IMR-90 (cell line): ENCODE measurements at places on chromosomes 12 and 14.
A peak's percentile ranks its signal among the peaks of the same experiment; 100 is the strongest.

- DNase-seq, result no peak
These were observed 133.8 kb downstream of the BCAT1 start for GRCh38 chr12:24815114-24815423.

- no peak for DNase-seq
These were observed 16.5 kb downstream of the SCNN1A start for GRCh38 chr12:6358881-6359280.

DNA sequence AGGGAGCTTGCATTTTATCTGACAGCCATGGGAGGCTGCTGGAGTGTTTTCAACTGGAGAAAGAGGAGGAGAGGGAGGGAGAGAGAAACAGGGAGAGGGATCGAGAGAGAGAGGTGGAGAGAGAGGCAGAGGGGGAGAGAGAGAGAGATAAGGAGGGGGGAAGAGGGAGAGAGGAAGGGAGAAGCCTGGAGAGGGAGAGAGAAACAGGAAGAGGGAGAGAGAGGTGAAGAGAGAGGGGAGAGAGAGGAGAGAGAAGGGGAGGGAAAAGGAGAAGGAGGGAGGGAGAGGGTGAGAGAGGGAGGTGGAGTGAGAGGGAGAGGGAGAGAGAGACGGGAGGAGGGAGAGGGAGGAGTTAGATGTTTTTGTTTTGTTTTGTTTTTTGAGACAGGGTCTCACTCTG is 45.6 kb downstream of the DNAH10 start:
- DNase-seq, result no peak

- DNase-seq, result peak; percentile 18
These were observed 333.3 kb downstream of the SLC16A7 start for GRCh38 chr12:59929110-59929509.

GRCh38 chr14:42123526-42123925 is 516.9 kb downstream of the LRFN5 start:
- DNase-seq, result no peak

- no peak for DNase-seq
These were observed 55.5 kb downstream of the CHGA start for GRCh38 chr14:92978229-92979021.

DNA sequence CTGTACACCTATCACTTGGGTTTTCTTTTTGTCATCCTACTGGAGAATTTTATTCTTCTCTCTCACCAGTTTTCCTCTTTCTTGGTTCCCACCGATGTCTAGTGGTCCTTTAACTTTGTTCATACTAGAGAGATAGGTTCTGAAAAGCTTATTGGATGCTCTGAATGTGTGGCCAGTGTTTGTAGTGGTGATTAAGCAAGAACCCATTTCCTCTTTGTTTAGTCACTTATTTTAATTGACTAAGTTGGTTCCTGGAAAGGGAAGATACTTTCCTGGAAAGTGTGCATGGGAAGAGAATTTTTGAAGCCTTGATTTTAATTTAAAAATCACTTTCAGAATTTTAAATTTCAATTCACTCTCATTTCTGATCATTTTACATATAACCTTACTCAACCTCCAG is 127.2 kb downstream of the OTOGL start:
- peak; percentile 68 for DNase-seq

DNA sequence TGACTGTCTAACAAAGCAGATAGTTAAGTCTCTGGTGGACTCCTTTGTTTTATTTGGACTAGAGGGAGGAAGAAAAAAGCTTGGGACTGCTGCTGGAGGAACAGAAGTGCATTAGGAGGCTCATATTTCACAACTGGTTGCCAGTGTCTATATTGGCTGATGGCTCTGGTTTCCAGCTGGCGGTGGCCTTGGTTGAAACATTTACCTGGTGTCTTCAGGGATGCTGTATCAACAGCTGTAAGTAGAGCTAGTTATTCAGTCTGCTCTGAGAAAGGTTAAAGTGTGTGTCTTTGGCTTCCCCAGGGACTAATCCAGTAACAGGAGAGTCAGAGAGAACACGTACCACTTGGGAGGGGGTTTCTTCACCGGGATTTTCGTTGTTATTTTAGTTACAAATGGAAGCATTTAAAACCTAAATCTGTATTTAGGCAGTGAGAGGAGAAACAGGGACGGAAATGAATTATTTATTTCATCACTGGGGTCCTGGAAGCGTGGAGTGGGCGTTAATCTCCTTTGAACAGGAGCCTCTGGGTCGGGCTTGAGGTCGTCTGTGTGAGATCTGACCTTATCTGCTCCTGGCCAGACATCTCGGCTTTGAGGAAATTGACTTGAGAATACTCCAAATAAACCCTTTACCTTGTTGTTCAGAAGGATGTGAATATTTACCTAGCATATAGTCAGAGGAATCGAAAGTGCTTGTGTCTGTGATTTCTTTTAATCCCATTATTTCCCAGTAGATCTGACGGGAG is 149.9 kb downstream of the NRXN3 start:
- no peak for DNase-seq

DNA sequence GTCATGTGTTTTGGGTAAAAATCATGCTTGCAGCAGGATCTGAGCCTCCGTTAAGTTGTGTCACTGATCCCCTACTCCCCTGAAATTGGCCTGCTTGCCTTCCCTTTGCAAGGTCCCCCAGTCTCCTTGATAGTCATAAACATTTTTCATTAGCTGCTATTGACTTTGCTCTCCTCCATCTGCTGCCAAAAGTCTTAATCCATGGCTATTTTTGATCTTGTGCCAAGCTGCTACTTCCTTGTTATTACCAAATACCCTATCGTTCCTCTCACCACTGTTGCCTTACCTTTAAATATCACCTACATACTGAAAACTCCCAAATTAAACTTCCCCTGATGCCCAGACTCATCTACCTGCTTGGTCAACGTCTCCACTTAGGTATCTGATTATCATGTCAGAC is 148.3 kb downstream of the PHLDA1 start:
- DNase-seq, result no peak

DNA sequence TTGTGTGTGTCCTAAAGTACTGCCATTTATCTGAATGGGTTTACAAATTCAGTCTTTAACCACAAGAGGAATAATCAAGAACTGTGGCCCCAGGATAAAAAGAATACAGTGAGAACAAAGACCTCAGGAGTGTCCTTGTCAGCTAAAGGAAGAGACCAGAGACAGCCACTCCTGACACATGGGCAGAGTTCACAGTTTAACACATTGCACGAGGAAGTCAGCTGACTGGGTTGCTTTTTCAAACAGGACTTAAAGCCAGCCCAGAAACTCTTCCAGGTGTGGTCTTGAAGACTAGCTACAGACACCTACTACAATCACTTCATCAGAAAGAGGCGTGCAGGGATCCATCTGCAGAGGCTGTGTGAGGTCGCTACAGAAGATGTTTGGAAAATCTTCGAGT is 42.8 kb downstream of the GNS start:
- DNase-seq, result no peak

DNA sequence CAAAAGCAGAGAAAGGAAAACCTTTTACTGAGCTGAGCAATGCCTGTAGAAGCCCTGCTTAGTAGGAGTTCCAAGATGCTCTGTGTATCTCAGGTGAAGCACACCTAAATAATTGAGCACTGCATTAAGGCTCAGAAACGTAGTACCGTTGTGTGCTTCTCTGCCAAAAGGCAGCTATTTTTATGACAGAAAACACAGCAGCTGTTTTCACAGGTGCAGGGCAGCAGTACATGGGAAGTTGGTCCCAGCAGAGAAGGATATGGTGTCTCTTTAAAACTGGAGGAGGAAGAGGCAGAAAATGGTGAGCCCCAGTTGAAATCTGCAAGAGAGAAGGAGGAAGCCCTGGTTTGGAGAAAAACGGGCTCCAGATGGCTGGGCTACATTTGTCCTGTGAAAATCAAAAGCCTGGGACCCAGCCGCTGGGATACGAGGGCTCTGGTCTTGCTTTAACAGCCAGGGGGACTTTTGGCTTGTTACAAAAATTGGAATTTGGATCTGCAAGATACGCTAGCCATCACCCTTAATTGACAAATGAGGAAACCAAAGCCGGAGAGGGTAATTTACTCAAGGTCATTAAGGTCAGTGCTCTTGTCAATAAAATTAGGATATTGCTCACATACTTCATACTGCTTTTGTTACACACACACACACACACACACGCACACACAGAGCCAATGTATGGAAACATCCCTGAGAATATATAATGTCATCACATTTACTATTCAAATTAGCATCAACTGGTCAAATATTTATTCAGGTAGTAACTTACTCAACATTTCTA is 27.3 kb downstream of the SPRING1 start:
- no peak for DNase-seq

DNA sequence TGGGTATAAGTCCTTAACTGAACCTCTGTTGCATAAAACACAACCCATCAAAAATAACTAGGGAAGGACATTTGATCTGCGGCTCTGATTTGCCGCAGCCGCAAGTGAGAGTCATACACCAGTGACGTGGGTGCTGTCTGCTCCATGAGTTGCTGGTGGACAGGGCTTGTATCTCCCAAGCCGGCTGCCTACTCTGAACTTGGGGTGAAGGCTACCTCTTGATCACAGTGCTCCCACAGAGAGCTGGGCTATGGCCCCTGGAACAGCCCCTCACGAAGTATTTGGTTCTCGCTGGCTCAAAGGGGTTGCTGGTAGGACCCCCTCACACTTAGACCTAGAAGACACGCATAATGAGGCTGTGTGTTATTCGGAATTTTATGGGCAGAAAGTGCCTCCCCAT is 118.8 kb downstream of the TMEM132C start:
- no peak for DNase-seq
